ENCODE measurements at places on chromosomes 6 and 20. TPM values are rescaled to one million over a fixed set of nuclear protein-coding genes. Genes with fewer than 3 reads are reported as not detected.

Gene ID4
- not detected for total RNA-seq

Gene NR2E1
- total RNA-seq, result not detected

GRCh38 chr6:125154761-125155135, 1.2 kb downstream of the TPD52L1 start:
- no peak for DNase-seq

DNA sequence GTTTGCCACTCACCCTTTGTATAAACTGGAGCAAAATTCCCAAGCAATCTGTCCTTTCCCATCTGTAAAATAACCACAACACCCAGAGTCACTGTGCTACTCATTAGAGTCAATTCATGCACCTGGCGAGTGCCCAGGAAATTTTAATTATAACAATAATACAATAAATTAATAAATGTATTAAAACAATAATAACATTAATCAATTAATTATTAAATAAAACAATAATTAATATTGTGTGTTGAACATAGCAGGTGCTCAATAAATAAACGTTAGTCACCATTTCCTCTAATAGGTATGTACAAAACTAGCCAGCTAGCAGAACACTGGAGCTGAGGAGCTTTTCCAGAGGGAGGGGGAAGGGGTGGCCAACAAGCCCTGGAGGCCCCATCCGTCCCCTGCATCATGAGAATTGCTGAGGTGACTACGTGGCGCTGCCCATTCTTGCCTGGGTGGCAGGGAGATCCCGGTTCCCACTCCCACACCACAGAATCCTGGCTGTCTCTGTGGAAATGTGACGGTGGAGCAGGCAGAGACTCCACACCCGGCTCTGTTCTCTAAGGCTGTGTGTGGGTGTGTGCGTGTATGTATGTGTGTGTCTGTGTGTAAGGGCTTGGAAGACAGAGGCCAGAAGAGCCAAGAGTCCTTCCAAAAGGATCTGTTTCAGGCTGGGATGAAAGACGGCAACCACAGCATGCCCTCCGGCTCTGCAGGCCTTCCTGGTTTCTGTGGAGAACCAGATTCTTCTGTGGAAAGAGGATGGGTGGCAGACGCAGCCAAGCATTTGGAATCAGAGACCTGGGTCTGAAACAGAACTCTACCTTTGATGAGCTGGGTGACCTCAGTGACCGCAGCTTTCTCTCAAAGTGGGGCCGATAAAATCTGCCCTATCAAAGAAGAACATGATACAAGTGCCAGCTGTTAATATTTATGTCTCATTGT, 18.8 kb upstream of the EZR start:
- no peak for DNase-seq

- DNase-seq, result no peak
These were observed 54.5 kb downstream of the DZANK1 start for GRCh38 chr20:18412221-18412901.

GRCh38 chr6:2094642-2095041, 150.8 kb downstream of the GMDS start:
- DNase-seq, result no peak

DNA sequence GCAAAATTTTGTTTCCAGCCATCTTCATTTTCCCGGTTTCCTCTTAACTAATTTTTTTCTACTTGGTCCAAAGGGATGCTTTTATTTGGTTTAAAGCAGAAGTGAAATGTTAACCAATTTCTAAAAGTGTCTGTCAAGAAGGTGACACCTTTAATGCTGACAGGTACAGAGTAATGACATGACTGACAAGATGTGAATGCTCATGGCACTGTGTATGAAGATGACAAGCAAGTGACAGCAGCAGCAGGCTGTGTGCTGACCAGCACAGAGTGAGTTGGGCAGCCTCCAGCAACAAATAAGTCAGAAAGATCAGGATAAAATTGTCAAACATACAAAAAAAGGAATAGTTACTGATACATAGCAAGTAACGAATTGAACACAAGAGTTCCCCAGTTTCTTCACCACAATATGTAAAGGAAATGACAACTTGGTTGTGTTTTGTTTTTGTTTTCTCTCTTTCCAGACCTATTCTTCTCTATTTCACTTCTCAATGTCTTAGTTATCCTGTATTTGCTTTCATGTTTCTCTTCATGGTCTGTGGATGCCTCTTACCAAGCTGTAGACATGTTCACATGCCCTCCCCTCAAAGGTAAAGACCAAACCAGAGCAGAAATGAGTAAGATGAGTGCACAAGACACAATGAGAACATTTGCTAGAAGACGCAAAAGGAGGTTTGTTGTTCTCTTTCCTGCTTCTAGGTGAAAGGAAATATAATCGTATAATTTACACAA, 174.9 kb downstream of the FRK start:
- no peak for DNase-seq

GRCh38 chr20:36872852-36873251, 3.1 kb upstream of the TLDC2 start:
- DNase-seq, result no peak

- no peak for DNase-seq
These were observed 29.3 kb downstream of the SCML4 start for GRCh38 chr6:107794771-107795170.

DNA sequence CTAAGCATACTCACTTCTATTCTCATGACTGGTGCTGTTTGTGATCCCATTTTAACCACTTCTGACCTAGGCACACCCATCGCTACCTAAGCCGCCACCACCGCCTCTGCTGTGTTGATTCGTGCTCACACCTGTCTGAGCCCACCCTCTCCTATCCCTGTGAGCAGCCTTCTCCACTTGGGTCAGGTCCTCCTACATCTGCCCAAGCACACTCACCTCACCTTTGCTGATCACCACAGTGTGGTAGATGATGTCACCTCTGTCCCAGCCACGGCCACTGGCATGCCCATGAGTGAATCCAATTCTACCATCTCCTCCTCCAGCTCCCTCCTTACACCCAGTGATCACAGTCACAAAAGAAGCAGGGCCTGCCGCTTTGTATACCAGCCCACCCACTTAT, 20.8 kb downstream of the MUC22 start:
- DNase-seq, result no peak

DNA sequence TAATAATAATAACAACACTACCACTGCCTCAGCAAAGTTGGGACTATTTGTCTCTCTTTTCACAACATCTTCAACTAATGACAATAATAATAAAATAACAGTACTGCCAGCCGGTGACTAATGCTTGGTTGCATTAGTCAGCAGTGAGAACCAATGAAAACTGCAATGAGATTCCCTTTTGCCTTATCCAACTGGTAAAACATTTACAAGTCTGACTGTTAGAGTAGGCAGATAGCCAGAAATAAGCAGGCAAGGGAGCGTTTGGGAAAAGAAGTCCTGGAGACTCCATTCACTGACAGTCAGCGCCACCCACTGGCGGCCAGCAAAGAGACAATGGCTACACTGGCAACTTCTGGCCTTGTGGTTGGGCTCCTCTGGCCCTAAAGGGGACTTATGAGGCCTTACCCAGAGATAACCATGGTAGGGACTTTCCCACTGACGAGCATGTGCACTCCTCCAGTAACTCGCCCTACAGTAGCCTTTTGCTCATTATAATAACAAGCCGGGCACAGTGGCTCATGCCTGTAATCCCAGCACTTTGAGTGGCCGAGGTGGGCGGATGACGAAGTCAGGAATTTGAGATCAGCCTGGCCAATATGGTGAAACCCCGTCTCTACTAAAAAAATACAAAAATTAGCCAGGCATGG, 3.4 kb upstream of the NSFL1C start:
- no peak for DNase-seq

All from T-cell (primary cell).